T-helper 22 cell (primary cell): ENCODE measurements at places on chromosomes 1 and 21.

DNA sequence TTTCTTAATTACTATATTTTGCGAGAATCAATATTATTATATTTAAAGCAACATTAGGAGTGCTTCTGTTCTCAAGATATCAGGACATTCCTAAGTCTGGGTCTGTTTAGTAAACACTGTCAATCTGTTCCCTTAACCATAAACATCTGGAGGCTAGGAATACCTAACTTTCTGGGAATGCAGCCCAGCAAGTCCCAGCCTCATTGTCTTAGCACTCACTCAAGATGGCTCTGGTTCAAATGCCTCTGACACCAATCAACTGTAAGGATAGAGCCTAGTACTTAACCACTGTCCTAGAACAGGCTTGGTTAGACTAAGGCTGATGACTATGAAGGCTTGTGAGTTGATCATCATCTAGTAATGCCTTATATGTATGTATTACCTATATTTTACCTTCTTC is 61.5 kb downstream of the TNN start:
- no peak for DNase-seq

DNA sequence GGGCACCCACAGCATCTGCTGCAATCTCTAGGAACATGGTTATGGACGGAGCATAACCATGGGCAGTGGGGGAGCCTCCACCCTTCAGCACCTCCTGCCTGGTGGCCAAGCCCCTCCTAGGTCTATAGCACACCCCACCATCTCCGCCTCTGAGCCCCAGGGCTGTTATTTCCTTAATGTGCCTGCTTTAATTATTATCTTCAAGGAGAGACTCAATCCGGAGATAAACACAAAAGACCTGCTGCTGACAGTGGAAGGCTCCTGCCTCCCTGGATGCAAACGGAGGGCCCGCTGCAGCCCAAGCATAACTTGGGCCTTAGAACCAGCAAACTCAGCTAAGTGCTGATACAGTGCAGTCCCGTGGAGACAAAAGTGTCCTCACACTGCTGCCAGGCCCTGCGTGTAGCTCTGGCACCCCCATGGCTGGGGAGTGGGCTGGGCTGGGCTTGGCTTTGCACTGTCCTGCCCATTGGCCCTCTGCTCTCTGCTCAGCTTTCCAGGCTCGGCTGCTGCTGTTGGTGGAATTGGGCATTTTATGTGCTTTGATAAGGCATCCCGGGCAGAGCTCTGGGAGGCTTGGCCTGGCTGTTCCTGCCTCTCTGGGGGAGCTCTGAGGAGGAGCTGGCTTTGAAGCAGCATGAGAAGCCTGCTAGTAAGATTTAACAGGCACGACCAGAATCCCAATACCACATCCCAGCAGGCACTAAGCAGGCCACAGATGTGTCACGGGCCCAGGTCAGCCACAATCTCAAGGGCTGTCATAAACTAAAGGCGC is 620.2 kb downstream of the PTPRU start:
- DNase-seq: no peak

DNA sequence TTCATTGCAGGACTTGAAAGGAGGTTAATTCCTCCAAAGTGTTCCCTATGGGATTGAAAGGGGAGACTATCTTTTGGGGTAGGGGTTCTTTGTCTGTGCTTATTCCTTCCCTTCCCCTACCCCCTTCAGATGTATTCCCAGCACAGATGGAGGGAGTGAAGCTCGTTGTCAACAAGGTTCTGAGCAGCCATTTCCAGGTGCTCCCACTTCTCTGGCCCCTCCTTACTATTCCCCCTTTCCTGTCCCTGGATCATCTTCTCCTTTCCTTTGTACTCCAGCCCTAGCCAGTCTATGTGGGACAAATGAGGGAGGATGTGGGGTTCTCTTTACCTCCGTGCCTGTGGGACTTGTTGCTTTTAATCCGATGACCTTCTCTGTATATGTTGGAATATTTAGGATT is 899 bp downstream of the TOMM40L start:
- DNase-seq: no peak

DNA sequence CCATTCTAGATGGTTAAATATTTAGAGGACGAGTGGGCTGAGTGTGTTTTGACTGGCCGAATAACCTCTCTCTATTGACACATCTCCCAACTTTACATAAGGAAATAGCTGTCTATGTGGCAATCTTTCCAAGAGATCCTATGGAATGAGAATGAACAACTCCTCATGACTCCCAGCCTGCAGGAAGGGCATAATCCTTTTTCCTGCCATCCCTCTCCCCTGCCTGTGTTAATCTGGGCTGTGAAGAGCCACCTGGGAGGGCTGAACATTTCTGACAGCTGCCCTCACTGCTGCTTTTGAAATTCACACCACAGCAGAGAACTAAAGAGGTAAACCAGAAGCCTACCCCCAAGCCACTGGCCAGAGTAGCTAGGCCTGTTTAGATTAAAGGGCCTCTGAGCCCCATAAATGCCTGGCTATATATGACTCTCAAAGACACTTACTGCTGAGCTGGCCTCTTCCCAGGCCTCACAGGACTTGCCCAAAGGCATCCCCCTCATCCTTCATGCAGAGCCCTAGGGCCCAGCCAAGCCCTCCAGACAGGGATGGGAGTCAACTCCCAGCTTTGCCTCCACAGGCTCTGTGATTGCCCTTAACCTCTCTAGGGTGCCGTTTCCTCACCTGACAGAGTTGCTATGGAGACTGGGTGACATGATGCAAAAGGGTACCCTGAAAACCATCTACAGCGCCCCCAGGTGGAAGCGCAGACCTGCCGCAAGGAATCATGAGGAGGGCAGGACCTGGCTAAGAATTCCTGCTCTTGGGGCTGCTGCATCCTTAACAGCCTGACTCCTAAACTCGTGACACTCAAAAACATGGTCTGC is 42.0 kb upstream of the LDLRAP1 start:
- DNase-seq: no peak
